ENCODE measurements at places on chromosomes 1 and 21. TPM values are rescaled to one million over a fixed set of nuclear protein-coding genes. Genes with fewer than 3 reads are reported as not detected.

The PROX1 gene
- total RNA-seq, result 64.4 TPM

The KIAA0040 gene
- total RNA-seq, result 10.1 TPM

GRCh38 chr1:201708085-201708512 lies 120.9 kb upstream of the IPO9 start:
- DNase-seq, result peak; percentile 40

DNA sequence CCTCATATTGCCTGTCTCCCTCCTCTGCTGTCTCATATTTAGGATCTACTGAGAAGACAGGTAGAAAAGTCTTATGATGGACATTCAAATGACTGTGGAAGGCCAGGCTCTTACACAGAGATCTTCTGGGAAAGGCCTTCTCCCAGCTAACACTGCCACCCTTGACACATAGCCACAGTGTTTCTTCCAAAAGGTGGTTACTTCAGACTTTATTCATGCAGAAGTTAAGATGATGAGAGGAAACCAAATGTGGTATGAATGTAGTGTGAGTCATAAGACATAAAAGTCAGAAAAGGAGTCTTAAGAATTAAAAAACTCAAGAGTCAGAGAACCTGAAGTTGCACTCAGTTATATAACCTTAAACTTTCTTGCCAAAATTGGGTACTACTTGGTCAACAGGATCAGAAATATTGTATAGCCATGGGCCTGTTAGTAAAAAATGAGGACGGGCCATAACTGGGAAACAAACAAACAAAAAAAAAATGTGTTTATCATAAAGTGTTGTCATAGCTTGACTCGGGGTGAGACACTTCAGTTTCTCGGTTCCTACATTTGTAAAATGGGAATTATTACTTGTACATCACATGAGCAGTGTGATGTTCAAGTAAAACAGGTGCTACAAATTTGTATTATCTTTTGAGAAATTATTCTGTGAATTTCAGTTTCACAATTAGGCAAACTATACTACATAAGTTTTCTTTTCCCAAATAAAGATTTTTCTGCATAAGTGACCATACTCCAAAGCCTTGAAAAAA lies 1.2 kb upstream of the DENND1B start:
- no peak for DNase-seq

- no peak for DNase-seq
These were observed 88.4 kb downstream of the ADARB1 start for GRCh38 chr21:45162809-45163208.

DNA sequence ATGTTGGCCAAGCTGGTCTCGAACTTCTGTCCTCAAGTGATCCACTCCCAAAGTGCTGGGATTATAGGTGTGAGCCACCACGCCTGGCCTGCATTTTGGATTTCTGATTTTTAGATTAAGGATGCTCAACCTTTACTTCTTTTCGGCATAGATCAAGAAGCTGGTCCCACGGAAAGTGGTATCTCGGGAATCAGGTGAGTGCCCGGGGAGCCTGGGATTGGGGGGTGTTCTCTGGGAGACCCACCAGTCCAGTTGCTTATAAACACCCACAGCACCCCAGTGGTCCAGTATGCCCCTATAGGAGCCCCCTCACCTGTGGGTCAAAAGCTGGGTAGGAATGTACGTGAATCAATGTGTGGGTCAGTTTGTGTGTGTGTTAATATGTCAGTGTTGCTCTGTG lies 3.2 kb downstream of the SH3D21 start:
- DNase-seq, result no peak

- DNase-seq, result no peak
These were observed 217.0 kb upstream of the FAM78B start for GRCh38 chr1:166383635-166384346.
